Dorsolateral prefrontal cortex (tissue), 122 donors: ENCODE measurements at places on chromosomes 6 and 20.

DNA sequence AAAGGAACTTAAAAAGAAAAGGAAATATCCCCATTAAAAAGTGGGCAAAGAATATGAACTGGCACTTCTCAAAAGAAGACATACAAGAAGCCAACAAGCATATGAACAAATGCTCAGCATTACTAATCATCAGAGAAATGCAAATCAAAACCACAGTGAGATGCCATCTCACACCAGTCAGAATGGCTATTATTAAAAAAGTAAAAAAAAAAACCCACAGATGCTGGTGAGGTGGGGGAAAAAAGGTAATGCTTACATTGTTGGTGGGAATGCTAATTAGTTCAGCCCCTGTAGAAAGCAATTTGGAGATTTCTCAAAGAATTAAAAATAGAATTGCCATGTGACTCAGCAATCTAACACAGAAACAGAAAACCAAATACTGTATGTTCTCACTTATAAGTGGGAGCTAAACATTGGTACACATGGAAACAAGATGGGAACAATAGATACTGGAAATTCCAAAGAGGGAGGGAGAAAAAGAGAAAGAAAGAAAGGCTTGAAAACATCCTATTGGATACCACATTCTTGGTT lies 437.1 kb downstream of the GRIK2 start:
- DNase-seq: no peak

- no peak for DNase-seq
Measured at GRCh38 chr20:51586005-51586440, 43.5 kb upstream of the NFATC2 start.

DNA sequence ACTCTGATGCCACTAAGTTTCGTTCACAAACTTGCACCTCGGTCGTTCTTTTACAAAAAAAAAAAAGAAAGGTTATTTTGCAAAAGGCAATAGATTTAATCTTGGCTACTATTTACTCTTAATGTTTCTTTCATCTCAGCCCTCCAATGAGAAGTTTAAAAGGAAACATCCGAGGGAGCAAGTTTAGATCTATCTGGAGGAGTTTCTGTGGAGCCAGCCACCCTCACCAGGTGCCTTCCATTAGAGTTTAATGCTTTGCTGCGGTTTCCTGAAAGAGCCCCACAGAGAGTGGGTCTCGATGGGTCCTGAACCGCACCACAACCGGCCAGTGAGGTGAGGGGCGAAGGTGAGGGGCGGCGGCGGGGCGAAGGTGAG lies 632 bp downstream of the PRKN start:
- no peak for DNase-seq

DNA sequence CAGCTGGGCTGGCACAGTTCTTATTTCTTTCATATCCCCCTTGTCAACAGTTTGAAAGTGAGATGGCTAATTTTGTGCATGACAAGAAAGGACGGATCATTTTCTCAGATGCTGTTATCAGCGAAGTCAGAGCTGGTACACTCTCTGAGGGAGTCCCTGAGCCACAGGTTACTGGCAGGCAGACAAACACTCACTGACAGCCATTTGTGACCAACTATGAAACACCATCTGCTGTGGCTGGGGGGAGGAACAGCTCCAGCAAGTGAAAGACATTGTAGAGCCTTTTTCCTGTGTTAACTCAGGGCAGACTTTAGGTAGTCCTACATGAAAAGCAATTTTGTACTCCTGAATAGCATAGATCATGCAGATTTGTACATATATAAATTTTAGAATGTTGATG lies 22.2 kb downstream of the OLIG3 start:
- DNase-seq: no peak

DNA sequence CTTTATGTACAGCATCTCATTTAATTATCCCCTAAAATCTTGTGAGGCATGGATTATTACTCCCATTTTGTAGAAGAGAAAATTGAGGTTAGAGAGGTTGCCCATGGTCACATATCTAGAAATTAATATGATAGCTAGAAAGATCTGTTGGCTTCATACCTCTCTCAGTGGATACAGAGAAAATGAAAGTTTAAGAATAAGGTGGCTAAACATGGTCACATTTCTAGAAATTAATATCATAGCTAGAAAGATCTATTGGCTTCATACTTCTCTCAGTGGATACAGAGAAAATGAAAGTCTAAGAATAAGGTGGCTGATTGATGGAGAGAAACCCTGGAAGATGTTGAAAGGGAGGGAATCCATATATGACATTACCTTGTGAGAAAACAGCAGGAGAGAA lies 260.7 kb upstream of the MAN1A1 start:
- no peak for DNase-seq

DNA sequence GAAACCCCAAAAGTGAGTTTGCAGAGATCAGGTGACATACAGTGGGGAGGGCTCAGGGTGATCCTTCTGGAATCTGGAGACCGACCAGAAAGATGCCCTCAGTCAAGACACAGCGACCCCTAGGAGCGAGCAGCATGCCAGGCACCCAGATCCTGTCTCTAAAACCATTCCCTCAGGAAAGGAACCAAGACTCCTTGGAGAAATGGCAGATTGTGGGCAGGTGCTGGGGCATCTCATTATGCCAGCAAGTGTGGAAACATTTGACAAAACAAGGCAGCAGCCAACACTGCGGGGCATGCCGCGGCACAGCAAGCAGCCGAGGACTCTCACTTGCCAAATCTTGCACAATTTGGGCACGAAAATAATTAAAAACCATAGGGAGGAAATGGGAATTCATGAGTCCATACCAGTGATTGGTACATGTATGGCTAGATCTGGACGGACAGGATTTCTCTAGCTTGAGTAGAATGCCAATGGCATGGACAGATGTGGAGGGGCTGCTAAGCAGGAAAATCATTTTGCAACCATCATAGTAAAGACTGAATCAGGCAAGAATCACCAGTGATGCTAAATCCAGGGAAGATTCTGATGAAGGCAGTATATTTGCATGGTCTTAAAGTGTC lies 76.9 kb downstream of the GINS1 start:
- DNase-seq: peak; percentile 34

- no peak for DNase-seq
Measured at GRCh38 chr20:14523090-14523489, 185.7 kb upstream of the FLRT3 start.
